ENCODE measurements at places on chromosomes 11 and 22.

- no peak for DNase-seq
Measured at GRCh38 chr11:21398195-21398594, 728.8 kb downstream of the NELL1 start.

- DNase-seq, result no peak
Measured at GRCh38 chr22:50260434-50260800, 1.1 kb downstream of the MAPK12 start.

- DNase-seq, result no peak
Measured at GRCh38 chr11:77783025-77783424, 37.5 kb downstream of the RSF1 start.

- DNase-seq, result no peak
Measured at GRCh38 chr11:2870969-2871680, 14.4 kb downstream of the CDKN1C start.

- no peak for DNase-seq
Measured at GRCh38 chr22:40289991-40290459, 56.3 kb upstream of the ADSL start.

- no peak for DNase-seq
Measured at GRCh38 chr11:12278766-12279671, 98.4 kb upstream of the PARVA start.

DNA sequence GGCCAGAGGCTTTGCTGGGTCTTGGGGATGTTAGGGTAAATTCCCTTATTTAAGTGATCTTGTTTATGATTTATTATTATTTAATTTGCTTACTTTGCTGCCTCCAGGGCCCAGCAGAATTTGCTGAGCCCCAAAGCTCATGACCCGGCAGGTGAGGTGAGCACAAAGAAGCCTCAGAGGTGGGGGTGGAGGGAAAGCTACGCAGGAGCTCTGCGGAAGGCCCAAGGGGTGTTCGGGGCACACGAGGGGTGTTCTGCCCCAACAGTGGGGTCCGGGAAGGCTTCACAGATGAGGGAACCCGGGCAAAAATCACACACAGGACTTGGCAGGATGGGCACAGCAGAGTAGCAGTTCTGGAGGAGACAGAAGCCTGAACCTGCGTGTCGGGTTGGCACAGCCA is 6.7 kb upstream of the LINC01488 start:
- DNase-seq, result no peak

- DNase-seq, result peak; percentile 43
Measured at GRCh38 chr11:126317756-126318573, 14.1 kb downstream of the DCPS start.

DNA sequence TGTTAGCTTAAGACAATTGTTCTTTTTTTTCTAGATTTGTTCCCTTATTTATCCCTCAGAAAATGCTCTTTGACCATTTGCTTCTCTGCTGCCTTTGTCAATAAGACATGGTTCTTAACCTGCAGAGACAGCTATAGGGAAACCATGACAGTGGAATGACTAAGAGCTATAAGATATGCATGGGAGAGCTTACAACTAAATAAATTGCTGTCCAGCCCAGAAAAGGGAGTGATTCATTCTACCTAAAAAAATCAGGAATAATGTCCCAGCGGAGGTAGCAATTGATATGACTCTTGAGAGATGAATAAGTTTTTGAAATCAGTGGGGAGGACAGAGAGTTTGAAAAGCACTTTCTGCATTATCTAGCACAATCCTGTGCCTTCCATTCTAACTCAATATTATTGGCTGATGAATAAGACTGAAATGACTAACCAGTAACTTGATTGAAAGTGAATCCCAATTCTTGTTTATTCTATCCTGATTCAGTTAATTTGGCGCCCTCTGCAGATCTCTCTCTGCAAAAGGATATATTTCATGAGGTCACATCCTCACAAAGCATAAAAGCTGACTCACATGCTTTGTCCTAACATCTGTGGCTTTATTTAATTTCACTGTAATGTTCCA is 680.5 kb upstream of the API5 start:
- DNase-seq, result peak; percentile 19

DNA sequence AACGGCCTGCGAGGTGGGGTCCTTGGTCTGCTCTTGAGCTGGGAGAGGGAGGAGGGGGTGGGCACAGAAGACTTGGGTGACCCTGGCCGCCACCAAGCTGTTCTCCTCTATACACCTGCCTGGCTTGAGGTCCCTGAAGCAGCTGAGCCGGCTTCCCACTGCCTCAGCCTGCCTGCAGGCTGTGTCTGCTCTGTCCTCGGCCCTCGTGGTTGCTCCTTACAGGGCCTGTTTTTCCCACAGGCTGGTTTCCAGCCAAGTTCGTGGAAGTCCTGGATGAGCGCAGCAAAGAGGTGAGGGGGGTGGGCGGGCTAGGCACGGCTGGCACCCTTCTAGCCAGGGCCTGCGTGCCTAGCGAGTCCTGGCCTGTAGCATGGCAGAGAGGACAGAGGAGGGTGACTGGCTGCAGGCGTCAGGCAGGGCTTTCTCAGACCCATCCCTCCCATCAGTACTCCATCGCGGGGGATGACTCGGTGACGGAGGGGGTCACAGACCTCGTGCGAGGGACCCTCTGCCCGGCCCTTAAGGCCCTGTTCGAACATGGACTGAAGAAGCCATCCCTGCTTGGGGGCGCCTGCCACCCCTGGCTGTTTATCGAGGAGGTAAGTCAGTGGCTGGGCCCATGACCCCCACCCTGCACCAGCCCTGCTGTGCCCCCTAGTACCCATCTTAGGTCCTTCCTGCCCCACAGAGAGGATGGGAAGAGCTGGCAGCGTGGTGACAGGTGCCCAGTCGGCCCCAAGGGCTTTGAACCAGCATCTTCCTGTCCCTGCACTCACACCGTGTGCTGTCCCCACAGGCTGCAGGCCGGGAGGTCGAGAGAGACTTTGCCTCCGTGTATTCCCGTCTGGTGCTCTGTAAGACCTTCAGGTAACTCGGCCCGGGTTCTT is 37.7 kb downstream of the SGSM3 start:
- no peak for DNase-seq

- no peak for DNase-seq
Measured at GRCh38 chr22:49143812-49144211, 683.9 kb downstream of the BRD1 start.

DNA sequence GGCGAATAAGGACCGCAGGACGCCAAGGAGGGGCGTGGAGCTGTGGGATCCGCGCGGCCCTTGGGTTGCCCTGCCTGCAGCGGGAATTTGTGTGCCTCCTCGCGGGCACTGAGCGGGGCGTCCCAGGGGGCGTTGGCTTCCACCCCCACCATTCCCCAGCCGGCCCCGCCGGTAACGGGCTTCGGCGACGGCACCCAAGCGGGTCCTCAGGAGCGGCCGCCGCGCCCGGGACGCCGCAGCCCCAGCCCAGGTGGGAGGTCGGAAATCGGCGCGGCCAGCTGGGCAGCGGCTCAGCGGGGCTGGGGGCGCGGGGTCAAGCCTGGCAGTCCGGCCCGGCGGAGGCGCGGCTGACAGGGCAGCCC is 320 bp downstream of the CLTCL1 start:
- peak; percentile 22 for DNase-seq

GRCh38 chr22:43985532-43985931 is 30.3 kb downstream of the SAMM50 start:
- peak; percentile 6 for DNase-seq

DNA sequence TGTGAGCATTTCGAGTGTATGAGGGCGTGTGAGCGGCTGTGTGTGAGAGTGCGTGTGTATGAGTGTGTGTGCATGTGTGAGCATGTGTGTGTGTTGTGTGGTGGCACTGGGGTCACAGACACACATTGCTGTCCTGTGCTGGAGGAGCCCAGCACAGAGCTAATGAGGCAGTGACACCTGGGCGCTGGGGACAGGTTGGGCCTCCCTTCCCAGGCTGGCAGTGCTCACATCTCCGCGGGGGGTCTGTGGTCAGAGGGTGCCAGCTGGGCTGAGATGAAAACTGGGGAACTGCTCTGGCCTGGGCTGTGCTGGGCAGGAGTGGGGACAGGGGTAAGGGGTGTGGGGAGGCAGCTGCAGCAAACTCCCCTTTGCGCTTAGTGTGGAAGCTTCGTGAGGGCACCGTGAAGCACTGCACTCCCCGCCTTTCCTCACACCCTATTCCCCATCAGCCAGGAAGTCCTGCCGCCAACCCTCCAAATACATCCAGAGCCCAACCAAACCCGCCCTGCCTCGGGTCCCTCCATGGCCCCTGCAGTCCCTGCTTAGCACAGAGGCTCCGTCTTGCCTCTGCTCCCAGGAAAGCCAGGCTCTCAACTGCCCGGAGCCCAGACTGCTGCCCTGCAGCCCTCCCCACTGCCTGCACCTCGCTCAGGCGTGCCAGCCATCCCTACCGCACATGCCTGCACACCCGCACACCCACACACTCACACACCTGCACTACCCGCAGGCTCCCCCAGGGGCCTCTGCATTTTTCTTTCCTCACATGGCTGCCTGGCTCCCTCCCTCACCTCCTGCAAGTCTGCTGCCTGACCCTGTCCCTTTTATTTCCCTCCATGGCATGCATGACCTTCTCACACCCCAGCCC is 62.0 kb upstream of the THY1 start:
- DNase-seq, result no peak

DNA sequence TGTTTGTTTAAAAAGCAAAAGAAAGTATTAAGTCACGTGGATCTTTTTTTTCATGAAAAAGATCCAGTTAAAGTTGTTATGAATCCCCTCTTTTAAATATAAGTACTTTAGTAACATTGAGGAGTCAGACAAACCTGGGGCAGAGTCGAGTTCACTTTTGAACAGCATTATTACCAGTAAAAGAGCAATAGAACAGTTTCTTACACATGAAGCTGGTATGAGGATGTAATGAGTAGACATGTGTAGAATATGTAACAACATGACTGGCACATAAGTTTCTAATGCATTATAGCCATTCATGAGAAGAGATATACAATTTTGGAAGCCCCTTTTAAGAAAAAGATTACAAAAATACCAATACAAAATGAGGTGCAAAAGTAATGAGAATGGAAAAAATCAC is 7.6 kb upstream of the MUC15 start:
- DNase-seq, result no peak

- DNase-seq, result no peak
Measured at GRCh38 chr11:9123595-9124304, 32.4 kb upstream of the SCUBE2 start.

DNA sequence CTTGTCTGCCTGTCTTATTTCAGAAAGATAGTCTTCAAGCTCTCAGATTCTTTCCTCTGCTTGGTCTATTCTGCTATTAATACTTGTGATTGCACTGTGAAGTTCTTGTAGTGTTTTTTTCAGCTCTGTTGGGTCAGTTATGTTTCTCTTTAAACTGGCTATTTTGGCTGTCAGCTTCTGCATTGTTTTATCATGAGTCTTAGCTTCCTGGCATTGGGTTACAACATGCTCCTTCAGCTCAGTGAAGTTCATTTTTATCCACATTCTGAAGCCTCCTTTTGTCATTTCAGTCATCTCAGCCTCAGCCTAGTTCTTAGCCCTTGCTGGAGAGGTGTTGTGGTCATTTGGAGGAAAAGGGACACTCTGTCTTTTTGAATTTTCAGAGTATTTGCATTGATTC is 15.5 kb upstream of the DEPDC7 start:
- DNase-seq, result no peak

DNA sequence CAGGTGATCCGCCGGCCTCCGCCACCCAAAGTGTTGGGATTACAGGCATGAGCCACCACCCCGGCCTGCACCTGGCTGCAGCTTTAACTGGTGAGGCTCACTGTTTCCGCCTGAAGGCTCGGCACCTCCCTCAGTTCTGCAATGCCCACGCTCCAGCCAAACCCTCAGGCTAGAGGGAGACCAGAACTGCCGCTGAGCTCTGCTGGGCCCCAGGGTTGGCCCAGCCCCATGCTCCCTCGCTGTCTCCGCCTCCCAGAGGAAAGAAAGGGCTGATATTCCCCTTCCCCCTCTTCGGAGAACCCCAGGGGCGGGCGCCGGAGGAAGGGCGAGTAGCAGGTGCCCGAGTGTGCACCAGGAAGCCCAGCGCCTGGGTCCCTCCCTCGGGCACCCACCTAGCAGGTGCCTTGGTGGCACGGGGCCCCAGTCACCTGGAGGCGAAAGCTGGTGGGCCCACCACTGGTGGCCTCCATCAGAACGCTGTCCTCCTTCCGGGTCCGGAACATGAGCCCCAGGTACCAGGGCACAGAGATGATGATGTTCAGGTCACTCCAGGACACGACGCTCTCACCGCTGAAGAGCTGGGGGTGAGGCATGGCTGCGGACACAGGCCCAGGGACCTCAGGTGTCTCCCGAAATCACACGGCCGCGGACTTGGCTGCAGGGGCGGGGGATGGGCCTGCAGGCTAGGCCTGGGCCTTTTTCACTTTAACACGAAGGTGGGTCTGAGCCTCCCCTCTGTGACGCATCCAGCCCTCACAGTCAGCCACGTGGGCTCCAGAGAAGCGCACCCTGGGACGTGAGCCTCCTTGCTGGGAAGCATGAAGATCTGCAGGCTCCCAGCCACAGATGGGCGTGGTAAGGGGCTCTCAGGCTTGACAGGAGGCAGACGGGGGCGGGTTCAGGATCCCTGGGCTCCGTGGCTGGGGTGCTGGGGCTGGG is 73.3 kb downstream of the TRMU start:
- DNase-seq, result no peak

DNA sequence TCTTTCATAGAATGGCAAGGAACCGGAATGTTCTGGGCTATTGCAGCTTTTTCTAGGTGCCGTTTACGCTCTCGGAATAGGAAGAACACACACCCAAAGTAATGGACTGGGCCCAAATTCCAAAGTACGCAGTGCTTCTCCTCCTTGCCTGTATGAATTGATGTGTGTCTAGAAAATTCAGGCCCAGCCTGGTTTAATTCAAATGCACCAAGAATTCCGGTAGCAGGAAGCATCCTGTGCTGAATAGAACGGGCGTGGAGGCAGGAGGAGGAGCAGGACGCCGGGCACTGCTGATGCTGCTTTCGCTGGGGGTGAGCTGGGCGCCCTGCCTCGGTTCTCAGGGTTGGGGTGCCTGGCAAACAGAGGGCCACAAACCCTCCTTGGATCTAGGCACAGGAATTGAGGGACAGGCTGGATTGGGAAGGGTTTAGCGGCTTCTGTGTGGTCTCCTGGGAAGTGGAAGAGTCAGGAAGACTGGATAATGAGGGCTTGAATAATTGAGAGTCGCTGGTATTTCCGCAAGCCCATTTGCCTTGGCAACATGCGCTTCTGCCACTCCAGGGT is 2.0 kb downstream of the PARVB start:
- DNase-seq, result no peak

GRCh38 chr11:13288375-13289029 is 10.9 kb downstream of the BMAL1 start:
- no peak for DNase-seq

- DNase-seq, result no peak
Measured at GRCh38 chr22:48253573-48253972, 1491.1 kb downstream of the TBC1D22A start.

DNA sequence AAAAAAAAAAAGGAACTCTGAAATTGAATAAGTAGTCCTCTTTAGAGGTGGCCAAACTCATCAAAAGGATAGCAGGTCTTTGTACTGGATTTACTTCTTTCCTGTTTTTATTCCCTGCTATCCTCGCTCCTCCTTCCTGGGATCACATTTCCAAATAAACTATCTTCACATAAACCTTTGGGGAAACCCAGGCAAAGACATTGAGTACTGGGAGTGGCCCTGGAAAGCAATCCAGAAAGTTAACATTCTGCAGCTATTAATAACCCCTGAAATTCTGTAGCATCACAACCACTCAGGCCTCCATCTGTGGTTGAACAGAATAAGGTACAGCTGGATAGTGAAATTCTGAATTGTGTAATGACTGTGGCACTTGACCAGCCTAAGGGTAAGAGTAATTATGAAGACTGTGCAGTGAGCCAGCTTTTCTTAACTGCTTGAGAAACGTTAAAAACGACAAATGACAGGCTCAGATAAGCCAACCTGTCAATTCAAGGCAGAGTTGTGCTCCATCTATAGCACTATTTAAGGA is 58.8 kb downstream of the ISX start:
- no peak for DNase-seq

GRCh38 chr11:121210445-121211080 is 82.0 kb upstream of the SC5D start:
- DNase-seq, result no peak

All from hypothalamus (tissue), 51 donors.